NCI-H748 treated with DMSO at 0.1 percent for 48 hours (cell line): ENCODE measurements at places on chromosomes 4 and X.

- no peak for DNase-seq
Observed at GRCh38 chrX:155221351-155221750, 5.1 kb downstream of the VBP1 start.

DNA sequence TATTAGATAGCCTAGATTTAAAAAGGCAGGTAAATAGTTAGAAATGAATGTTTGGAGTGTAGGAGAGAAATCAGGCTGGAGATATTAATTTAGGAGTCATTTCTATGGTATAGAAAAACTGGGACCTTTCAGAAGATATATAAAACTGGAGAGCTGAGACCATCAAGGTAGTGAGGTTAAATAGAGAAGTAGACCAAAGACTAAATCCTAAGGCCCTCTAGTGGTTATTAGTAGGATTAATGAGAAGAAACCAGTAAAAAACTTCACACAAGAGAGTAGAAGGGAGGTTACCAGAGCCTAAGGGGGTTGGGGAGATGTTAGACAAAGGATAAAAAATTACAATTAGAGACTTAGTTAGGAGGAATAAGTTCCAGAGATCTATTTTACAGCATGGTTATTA lies 351.0 kb upstream of the SPANXN1 start:
- DNase-seq: no peak

DNA sequence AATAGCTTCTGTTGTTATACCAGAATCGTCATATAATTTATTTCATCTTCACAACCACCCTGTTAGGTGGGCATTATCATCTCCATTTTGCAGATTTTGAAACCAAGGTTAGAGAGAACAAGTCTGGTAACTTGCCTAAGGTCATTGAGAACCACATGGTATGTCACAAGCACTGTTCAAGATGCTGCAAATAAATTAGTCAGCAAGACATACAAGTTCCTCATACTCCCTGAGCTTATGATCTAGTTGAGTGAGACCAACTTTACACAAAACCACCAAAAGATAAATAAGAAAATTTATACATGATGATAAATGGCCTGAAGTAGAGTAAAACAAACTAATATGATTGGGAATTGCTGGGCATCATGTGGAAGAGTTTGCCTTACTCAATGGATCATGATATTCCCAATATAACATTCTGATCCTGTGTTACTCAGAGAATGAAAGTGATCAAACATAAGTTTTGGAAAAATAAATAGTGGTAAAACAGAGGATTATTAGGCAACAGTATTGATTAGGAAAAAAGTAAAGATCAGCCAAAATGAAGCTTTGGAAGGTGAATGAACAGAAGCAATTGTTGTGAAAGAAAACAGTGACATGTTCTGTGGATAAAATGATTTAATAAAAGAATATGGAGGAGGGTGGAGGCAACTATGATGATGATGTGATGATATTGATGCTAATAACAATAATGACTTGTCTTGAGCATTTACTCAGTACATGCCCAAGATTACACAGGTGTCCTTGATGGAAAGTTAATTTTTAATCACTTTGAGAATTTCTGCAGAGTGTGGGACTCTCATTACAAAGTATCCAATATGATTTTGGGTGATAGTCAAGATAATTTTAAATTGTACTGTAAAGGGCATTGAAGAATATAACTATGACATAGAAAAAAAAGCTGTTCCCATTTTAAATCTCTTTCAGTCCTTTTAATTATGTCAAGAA lies 34.1 kb upstream of the IL1RAPL1 start:
- DNase-seq: no peak

GRCh38 chr4:8195841-8196458 lies 3.1 kb upstream of the SH3TC1 start:
- DNase-seq: no peak

DNA sequence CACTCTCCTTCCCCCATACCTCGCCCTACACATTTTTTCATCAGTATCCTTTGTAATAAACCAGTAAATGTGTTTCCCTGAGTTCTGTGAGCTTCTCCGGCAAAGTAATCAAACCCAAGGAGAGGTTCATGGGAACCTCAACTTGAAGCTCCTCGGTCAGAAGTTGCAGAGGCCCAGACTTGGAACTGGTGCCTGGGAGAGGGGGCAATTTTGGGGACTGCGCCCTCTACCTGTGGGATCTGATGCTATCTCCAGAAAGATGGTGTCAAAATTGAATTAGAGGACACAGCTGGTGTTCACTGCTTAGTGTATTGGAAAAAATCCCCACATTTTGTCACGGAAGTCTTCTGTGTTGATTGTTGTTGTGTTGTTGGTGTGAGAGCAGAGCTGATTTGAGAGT lies 70.6 kb downstream of the ATP11C start:
- DNase-seq: no peak

DNA sequence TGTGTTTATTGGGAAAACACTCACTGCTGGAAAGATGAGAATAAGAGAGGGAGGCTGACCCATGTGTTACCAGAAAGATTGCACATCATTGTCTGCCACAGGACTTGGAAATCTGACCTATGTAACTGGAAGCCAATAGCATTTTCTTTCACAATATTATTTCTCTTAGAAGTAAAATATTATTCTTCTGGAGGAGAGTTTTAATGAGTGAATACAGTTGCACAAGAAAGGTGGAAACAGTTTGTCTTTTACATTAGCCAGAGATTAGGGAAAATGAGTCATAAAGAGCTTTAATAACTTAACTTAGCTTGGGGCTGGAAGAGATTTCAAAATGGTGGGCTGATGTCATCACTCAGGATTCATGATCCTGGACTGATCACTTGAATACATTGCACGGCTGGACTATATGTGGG lies 31.5 kb upstream of the LNX1 start:
- DNase-seq: no peak

GRCh38 chrX:69618803-69619202 lies 2.9 kb downstream of the EDA start:
- DNase-seq: peak; percentile 1

DNA sequence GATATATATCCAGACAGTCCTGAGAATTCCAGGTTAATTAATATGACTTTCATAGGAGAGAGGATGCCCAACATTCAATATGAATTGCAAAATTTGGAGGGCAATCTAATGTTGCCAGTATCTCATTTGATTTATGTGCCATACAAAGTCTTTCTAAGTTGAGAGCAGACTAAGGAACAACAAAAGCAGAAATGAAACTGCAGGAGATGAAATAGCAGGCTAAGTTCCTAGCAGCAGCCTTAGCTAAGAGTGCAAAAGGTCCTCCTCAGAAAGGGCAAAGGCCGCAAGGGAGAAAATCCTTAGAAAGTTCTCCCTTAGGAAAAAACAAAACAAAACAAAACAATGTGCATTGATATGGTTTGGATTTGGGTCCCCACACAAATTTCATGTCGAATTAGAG lies 602.9 kb upstream of the HTR2C start:
- no peak for DNase-seq

GRCh38 chrX:148823986-148824385 lies 323.6 kb downstream of the AFF2 start:
- no peak for DNase-seq

DNA sequence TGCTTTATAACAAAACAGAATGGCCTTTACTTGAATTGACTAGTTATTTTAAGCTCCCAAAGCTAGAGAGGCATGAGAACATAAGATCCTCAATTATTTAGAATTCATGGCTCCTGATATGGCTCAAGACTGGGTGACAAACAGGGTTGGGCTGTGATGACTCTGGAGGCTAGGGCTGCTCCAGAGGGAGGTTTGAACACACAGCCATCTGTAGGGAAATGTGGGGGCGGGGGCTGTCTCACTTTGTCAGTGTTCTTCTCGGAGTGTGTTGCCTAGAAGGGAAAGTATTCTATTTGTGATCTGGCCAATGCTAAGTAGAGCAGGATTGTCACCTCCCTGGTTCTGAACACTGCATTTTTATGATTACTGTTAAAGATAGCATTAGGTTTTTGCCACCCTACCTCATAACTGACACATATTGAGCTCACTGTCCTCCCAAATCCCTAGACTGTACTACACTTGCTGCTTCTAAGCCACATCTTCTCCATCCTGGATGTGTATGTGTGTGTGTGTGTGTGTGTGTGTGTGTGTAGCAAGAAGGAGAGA lies 45.9 kb downstream of the VSIG4 start:
- DNase-seq: no peak

DNA sequence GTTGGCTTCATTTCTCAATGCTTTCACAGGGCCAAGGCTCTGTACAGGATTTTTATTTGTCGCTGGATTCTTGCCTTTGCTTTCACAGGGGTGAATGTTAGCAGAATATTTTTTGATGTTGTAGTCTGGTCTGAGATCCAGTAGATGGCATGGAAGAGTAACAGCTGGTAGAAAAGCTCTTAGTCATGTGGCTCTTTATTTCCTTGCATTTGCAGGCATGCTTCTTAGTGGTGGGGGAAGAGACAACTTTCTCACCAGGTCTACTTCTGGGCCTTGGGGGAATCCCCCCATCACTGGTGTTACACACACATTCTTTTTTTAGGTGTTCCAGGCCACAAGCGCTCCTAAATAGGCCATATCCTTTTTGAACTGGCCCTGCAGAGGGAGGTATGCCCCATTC lies 58.2 kb upstream of the DKK2 start:
- DNase-seq: no peak

- DNase-seq: no peak
Observed at GRCh38 chr4:101527188-101527587, 179.9 kb upstream of the PPP3CA start.

DNA sequence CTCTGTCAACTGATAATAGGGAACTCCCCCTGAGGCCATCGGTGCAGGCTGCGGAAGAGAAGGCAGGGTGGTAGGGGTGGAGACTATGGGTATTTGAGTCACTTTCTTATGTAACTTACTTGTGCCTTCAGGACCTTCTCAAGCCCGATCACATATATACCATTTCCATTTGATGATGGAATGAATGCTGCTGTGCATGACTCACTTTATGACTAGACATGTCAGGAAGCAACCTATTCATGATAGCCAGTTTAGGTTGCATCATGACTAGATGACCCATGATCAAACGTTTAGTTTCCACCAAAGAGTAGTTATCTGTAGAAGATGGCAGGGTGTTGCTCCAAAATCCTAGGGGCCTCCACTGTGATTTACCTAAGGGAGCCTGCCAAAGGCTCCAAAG lies 435.5 kb downstream of the DTHD1 start:
- no peak for DNase-seq

GRCh38 chr4:46894826-46895225 lies 14.2 kb downstream of the COX7B2 start:
- DNase-seq: no peak

- DNase-seq: no peak
Observed at GRCh38 chr4:168440442-168441264, 39.6 kb downstream of the DDX60L start.

DNA sequence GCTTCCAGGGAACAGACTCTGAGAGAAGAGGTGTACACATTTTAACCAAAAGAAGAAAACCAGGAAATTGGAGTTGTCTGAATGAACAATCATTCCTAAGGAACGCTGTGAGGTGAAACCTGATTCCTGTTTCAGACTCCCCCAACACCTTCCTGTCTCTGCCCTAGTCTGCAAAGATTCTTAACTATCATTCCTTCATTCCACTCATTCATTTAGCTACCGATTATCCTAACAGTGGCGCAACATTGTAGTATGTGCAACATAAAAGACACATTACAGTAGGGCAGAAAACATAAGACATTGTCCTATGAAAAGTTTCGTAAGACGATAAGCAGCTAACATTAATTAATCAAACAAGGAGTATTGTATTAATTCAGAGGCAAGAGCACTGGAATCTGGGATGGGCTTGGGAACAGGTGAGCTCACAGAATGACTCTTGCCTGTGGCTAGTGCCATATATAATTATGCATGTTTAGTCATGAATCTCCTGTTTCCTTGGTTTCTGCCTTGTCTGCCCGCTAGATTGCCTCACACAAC lies 23.8 kb upstream of the ADH7 start:
- no peak for DNase-seq

GRCh38 chr4:94961420-94961819 lies 203.7 kb downstream of the BMPR1B start:
- no peak for DNase-seq

DNA sequence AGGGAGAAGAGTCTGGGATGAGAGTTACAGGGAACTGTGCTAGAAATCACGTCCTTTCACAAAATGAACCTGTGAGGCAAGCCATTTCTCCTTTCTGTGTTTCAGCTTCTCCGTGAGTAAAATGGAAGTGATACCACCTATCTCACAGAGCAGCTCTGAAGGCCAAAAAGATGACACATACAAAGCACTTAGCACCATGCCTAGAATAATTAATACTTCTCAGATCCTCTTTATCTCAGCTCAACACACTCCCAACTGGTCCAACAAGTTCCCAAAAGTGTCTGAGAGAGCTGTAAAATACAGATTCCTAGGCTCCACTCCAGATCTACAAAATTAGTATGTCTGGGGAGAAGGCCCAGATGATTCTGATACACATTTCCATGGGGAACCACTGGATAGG lies 38.3 kb downstream of the LHFPL1 start:
- no peak for DNase-seq

- peak; percentile 92 for DNase-seq
Observed at GRCh38 chr4:151541389-151542071, 132.6 kb downstream of the FHIP1A start.

DNA sequence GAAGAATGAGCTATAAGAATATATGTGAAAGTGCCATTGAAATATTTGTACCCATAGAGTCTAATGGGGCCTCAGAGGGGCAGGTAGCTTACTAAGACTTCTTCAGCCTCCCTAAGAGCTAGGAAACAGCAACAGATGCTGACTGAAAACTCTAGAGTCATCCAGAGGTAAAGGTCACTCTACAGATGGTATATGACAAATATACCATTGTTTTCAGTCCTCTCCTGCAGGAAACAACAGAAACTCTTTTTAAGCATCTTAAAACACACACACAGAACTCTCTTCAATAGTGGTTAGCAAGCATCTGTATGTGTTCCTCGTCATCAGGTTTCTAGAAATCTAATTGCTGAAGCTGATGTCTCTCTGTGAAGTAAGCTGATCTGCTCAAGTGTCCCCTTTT lies 313.8 kb upstream of the GATB start:
- no peak for DNase-seq

DNA sequence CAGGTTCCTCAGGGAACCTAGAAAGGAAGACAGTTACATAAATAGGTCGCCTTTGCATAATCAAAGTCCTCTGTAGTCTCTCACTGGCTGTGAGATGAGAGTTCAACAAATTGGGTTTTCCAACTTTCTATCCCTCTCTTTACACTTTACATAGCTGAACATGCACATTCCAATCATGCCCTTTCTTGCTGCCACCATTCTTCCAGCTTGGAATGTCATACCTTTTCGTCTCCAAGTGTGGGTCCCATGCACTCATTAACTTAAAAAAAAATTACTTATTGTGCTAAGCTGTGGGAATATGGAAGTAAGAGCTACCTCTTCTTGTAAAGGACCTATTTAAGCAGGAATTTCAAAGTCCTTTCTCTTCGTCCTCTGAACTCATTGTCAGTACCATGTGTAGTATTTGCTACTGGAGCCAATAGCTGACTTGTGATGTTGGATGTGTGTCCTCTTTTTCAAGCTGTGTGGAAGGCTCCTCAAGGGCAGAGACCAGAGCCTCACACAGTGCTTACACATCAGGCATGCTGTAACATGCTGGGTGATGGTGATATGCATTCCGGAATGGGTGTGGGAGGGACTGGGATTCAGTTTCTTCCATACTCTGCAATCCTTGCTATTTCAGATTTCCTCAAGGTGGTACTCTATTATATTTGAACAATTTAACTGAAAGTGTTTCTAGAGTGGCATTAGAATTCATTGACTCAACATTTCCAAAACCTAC lies 7.1 kb downstream of the ENOPH1 start:
- DNase-seq: no peak

GRCh38 chrX:35743331-35743730 lies 54.8 kb upstream of the MAGEB16 start:
- DNase-seq: no peak
